Right ventricle myocardium superior (tissue), 1 donor: ENCODE measurements at places on chromosomes 11 and 22. TPM values are rescaled to one million over a fixed set of nuclear protein-coding genes. Genes with fewer than 3 reads are reported as not detected.

OR6A2 gene
- total RNA-seq: not detected

EMID1 gene
- 0.32 TPM for total RNA-seq

PIK3C2A gene
- total RNA-seq: 28.1 TPM

OR52N4 gene
- not detected for total RNA-seq

CCDC73 gene
- not detected for total RNA-seq

DGAT2 gene
- 20.7 TPM for total RNA-seq

KRTAP5-7 gene
- not detected for total RNA-seq

ATG16L2 gene
- total RNA-seq: 16.8 TPM

GP1BB gene
- not detected for total RNA-seq

RASGRP2 gene
- total RNA-seq: 38.4 TPM

MRGPRE gene
- total RNA-seq: 0.16 TPM
